ENCODE measurements at places on chromosomes 7 and 10.

DNA sequence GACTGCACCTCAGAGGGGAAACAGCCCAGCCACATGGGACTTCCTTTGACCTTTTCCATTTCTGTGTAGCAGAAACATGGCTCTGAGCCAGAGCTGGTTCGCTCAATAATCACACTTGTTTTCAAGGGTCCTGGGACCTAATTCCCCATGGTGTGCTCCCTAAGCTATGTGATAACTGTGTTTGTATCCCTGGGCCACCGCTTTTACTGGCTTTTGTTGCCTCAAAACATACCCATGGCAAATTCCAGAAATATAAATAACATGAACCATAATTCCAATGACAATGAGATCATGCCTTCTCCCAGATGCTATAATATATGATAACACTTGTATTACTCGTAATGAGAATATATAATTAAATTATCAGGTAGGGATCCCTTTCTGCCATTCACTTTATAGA is 196.4 kb downstream of the GFRA1 start:
- no peak for DNase-seq

DNA sequence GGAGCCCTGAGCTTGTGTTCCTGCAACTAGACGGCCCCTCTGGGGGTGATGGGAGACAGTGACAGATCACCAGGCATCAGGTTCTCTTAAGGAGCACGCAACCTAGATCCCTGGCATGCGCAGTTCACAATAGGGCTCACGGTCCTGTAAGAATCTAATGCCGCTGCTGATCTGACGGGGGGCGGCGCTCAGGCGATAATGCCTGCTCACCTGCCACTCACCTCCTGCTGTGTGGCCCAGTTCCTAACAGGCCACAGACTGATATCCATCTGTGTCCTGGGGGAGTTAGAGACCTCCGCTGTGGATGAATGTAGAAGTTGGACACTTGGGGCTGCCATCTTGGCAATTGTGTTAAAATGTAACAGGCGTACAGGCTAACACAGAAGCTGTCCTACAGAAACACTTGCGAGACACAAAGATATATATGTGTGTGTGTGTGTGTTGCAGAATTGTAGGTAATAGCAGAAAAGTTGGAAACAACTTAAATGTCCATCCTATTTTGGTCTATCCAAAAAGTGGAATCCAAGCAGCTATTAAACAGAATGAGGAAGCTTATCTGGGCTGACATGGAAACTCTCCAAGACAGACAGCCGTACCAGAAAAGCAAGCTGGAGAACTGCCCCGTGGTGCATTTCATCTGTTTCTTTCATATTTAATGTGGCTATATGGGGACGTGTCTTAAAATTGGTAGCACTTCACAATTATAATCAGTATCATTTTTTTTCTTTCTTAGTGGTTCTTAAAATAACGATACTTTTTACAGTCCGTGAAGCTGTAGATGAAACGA is 82.8 kb downstream of the MKI67 start:
- no peak for DNase-seq

DNA sequence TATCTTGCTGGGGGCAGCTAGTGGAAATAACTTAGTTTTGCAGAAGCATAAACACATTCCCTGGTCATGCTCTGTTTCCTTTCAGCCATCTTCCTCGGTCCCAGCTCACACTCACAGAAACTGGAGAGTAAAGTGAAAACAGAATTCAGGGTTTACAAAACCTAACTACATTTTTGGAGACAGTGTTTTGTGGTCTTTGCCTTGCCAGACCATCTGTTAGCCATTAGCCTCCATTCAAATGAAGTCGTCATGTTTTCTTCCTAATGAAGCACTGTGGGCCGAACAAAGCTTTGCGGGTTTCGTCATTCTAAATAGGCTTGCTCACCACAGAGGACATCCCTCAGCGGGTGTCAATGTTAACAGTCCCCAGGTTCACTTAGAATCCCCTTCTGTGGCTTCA is 214.6 kb upstream of the TMEM72 start:
- no peak for DNase-seq

DNA sequence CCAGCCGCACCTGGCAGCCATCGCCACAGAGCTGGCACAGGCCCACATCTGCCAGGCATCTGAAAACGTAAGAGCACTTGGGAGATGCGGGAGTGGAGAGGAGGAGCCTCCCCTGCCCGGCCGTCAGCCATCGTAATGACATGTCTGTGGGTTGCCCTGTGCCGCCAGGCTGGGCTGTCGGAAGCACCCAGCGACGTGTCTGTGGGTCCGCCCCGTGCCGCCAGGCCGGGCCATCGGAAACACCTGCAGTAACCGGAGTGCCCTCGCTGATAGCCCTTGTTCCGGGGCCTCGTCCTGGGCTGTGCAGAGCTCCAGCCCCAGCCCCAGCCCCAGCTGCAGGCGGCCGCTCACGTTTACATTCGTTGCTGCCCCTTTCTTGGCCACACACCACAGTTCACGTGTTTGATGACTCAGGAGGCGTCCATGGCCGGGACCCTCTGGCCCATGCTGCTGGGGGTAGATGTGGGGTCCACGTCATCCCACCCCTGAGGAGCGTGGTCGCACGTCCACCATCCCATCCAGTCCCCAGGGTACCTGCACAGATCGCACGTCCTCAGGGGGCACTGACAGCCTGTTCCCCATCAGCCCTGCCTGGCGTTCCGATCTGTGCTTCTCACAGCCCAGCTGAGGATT is 30.0 kb upstream of the PRKAR1B start:
- no peak for DNase-seq

DNA sequence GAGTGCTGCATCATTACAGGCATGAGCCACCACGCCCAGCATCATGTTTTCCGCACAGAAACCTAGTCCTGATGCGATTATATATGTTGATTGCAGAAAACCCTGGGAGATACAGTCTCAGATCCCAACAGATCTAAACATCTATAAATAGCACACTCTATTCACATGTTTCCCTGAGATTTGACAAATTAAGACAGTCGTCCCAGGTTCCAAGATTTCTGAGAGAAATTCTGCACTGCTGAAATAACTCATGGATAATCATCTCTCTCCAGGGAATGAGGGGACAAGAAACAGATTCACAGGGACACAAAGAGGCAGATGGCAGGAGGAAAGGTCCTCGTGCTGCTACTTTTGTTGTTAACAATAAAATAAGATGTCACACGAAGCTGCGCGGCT is 393.1 kb upstream of the CELF2 start:
- DNase-seq: no peak

- no peak for DNase-seq
Measured at GRCh38 chr7:139613971-139614411, 90.5 kb downstream of the CLEC2L start.

- no peak for DNase-seq
Measured at GRCh38 chr10:68330852-68331454, 911 bp upstream of the HNRNPH3 start.

Measured in activated naive CD8-positive, alpha-beta T cell treated with anti-CD3 and anti-CD28 coated beads, Interleukin-2, amount 50 U/mL, for 16 hours (primary cell).